ENCODE measurements at places on chromosomes 11 and 22.

DNA sequence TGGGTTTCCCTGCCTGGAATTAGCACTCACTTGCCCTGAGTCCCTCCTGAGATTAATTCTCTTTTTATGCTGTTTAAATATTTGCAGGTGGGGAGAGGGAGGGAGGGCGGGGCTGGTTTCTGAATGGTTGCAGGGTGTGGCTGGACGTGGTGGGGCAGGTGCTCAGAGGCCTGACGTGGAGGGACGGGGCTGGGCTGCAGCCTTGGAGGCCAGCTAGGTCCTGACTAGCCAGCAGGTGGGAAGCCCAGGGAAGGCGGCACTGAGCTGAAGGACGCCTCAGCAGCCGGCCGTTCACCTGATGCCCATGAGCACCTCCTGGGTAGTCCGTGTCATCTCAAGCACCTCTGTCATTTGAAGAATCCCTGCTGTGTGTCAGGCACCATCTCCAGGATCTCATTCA, 21.3 kb downstream of the SGSM1 start:
- DNase-seq = no peak

DNA sequence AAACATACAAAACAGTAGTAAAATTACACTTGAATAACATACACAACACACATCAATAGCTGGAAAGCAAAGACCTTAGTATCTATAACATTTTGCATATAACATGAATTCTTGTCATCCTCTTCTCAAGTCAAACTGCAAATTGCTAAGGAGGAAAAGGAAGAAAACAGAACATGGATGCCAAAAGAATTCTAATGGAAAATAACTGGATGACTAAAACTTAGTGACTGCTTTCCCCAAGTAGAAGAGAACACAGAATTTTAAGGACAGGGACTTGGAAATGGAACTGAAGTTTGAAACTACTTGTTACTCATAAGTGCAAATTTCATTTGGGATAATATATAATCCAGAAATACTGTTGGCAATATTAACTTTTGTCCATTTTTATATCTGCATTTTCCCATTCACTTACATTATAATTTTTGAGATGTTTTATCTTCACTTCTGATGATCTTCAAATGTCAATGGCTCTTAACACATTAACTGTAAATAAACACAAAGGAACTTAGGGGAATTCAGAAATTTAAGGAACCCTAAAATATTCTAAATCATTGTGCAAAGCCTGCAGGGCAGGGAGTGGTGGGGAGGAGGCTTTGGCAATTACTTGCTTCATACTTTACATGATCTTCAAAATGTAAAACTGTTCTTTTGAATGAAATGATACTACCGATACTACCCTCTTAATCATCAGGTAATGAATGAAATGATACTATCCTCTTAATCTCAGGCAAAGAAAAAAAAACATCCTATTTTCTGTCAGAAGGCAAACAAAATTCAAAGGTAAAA, 9.9 kb downstream of the MTMR2 start:
- no peak for DNase-seq

DNA sequence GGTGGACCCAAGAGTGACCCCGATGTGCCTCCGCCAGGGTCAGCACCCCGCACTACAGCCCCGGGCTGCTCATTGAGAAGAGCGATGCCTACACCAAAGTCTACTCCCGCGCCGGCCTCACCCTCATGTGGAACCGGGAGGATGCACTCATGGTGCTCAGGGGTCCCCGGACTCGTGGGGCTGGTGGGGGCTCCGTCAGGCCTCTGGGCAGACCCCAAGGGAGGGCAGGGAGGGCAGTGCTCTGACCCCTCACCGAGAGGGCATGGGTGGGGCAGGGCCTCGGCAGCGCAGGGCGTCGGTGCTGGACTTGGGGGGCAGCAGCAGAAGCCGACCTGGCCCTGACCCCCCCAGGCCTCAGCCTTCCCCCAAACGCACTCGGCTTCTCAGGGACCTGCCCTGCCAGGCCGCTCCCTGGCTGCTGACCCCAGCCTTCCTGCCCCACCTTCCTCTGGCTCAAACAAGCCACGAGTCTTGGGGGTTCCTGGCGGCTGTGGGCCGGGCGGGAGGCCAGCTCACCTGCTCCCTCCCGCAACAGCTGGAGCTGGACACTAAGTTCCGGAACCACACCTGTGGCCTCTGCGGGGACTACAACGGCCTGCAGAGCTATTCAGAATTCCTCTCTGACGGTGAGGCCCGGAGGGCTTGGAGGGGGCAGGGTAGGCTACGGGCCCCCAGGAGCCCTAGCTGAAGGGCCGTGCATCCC, 2.9 kb downstream of the MUC2 start:
- no peak for DNase-seq

- no peak for DNase-seq
Observed at GRCh38 chr11:14669958-14670357, 26.4 kb downstream of the PDE3B start.

GRCh38 chr11:26649884-26650283, 72.0 kb downstream of the SLC5A12 start:
- DNase-seq = no peak

DNA sequence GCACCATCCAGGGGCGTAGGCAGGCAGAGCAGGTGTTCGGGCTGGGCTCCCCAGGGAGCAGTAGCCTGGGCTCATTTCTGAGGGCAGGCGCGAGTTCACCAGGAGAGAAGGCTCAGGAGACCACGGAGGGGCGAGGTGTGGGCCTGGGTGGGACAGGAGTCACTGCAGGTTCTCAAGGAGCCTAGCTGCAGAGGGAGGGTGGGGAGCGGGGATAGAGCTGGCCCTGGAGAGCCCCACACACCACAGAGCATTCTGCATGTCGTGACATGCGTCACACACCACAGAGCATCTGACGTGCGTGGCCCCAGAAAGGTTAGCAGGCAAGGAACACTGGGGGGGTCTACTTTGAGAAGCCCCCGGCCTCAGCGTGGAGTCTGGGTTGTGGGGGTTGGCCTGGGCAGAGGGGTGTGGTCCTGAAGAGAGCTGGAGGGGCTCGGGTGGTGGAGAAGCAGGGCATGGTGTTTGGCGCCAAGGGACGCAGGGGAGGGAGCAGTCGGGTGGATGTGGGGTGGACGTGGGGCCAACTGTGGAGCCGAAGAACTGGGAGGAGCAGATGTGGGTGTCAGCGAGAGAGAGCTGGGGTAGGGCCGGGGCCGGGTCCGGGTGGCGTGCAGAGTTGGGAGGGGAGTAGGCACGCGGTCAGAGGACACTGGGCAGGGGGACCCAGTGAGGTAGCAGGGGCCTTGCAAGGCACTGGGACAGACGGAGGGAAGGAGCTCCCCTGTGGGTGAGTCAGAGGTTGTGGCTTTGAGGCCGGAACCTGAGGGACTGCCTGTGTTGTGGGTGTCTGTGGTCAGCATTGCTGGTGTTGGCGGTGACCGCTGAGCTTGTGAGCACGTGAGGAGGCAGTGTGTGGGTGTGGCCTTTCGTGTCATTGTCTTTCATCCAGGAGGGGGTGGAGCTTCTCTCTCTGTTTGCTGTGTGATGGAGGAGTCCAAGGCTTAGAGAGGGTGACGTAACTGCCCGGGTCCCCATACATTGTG, 25.5 kb downstream of the CTTN start:
- DNase-seq = no peak

GRCh38 chr11:123659311-123659710, 4.9 kb upstream of the SCN3B start:
- DNase-seq = no peak

DNA sequence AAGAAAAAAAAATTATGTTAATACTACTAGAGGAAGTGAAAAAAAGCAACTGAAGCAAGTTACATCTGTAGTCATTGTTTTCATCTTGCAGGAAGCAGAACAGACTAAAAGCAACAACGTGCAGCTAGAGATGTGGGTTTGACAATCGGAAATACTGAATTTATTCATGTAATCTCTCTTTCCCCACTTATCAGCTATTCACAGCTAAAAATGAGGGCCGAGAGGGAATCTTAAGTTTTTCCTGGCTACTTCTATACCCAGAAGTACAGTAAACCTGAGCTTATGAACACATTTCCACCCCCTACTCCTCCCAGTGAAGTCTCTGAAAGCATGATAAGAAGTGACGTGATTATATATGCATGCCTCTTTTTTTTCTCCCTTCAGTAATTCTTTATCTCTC, 116.5 kb downstream of the SPON1 start:
- no peak for DNase-seq

GRCh38 chr11:45982656-45983470, 60.4 kb downstream of the LARGE2 start:
- no peak for DNase-seq

GRCh38 chr11:34665077-34665835, 44.4 kb downstream of the EHF start:
- DNase-seq = no peak

- no peak for DNase-seq
Observed at GRCh38 chr22:36640106-36640672, 63.4 kb downstream of the CACNG2 start.

DNA sequence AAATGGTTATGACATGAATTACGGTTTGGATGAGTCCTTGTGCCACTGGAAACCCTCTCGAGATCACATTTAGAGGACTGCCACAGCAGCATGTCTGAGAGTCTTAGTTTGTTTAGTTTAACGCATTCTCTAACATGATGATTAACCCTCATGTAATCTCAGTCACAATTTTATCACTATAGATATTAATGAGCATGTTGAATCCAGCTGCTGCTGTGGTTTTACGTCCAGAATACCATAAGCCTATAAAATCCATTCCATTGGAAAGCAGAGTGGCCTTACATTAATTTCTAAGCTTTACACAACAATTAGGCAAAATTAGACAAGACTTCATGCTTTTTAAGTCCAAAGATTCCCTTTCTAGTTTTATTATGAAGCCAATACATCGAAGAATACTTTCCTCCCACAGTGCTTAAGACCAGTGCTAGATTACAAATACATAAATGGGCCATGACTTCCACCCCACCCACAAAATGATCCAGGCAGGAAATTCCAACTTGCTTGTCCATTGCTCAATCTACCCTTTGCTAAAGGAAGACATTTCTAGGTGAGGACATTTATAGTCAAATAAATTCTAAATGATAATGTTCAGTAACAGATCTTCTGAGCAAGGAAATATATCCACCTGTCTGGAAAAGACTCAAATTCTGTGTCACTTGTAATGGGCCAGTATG, 3.5 kb upstream of the ELMOD1 start:
- DNase-seq = no peak

DNA sequence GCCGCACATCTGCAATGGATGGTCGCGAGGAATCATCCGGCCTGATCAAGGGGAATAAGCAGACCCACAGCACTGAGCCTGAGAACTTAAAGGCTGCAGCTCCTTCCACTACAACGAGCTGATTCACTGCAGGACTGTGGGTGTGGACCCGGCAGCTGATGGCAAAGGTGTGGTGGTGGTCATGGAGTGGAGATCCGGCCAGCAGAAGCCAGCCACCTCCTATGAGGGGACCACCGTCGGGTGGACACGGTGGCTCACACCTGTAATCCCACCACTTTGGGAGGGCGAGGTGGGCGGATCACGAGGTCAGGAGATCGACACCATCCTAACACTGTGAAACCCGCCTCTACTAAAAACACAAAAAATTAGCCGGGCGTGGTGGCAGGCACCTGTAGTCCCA, 66.4 kb downstream of the DGCR2 start:
- DNase-seq = no peak

- DNase-seq = no peak
Observed at GRCh38 chr22:28948424-28948823, 65.1 kb downstream of the ZNRF3 start.

DNA sequence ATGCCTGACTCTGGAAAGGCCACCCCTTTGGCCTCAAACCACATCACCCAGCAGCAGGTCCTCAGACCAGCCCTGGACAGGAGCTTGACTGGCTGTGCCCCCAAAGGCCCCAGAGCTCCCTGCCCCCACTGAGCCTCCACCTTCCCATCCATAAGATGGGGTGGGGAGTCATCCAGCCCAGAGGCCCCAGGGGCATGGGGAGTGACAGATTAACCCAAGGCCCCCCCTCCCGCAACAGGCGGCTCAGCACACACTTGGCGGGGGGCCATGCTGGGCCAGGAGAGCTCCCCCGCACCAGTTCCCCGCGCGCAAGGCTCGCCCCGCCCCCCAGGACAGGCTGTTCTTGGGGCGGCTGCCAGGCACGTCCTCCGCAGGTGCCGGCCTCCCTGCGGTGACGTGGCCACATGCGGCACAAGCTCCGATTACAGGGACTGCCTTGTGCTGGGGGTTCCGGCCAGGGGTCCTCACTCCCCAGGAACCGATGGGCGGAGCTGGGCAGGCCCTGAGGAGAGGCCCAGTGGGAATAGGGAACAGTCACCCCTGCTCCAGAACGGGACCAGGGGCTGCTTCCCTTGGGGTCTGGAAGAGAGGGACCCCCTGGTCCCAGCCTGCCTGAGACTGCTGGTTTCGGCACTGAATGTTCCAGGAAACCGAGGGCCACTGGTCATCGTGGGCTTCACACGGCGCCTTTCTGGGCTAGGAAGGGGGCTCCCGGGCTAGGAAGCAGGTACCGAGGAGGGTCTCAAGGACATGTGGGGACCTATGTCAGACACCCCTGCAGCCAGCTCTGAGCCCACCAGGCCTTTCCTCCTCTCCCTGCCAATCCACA, 5.1 kb upstream of the CDKN1C start:
- no peak for DNase-seq

DNA sequence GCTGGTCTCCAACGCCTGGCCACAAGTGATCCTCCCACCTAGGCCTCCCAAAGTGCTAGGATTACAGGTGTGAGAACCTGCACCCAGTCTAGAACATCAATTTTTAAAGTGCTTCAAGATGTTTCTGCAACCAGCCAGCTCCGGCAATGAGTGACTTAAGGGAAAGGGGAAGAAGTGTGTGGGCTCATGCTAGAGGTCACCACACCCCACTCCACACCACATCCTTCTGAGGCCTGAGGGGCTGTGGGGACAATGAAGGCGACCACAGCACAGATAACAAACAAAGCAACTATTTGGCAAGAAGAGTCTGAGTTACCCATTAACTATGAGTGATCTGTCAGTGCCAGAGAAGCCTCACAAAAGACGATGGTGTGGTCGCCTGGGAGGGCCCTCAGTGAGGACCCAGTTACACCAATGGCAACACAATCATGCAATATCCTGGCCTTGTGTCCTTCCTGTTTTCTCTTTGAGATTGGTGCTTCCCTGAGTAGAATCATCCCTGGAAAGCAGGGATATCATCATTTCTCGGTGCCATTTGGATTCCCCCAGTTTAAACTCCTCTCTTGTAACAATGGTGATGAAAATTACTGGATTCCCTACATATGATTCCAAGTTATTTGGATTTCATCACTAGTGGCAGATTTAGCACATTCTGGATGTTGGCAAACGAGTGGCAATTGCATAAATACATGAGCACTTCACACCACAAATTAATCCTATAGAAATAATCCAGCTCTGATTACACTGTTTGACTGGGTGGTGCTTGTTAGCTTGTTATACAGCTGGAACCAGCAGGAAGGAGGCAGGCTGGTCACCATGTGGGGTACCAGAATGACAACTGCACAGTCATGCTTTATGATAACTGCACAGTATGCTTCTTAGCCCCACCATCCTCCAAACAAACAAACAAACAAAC, 18.4 kb downstream of the ABTB2 start:
- DNase-seq = no peak

Data from activated T-cell treated with anti-CD3 and anti-CD28 coated beads for 1 hour (primary cell).